NCI-H2029 treated with DMSO at 0.1 percent for 48 hours (cell line): ENCODE measurements at places on chromosomes 6 and 20.

GRCh38 chr6:139539852-139540251 lies 165.4 kb upstream of the CITED2 start:
- DNase-seq: no peak

- no peak for DNase-seq
Measured at GRCh38 chr6:16336911-16337294, 98.5 kb downstream of the GMPR start.

DNA sequence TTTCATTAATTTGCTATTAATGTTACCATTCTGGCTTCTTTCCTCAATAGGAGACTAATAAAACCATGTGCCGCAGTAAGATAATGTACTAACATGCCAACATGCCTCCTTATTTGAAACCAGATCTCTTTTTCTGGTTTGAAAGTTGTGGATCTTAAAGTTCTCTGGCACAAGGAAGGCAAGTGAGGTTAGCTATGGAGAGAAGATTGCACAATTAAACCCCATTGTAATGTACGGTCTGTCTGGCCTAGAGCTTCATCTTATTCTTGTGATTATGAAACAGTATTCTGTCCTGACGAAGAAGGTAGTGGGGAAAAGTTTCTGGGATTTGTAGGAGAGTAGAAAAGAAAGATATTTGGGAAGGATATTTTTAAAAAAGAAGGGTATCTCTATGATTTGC lies 68.4 kb downstream of the EYA4 start:
- no peak for DNase-seq

DNA sequence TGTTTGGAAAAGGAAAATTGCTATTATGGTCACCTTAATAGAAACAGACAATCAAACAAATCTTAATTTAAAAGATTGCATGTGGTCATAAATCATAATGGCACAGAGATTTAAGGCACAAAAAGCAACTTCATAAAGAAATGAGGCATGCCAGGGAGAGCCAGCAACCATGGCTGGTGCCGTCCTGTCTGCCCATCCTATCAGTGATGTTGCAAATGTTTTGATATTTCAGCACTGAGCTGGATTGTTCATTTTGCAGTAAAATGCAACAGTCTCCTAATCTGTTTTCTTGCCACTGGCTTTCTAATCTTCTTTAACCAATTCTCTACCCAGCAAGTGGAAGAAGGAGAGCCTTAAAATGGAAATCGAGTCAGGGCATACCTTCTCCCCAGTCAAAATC lies 249.8 kb downstream of the SAMD5 start:
- DNase-seq: no peak

DNA sequence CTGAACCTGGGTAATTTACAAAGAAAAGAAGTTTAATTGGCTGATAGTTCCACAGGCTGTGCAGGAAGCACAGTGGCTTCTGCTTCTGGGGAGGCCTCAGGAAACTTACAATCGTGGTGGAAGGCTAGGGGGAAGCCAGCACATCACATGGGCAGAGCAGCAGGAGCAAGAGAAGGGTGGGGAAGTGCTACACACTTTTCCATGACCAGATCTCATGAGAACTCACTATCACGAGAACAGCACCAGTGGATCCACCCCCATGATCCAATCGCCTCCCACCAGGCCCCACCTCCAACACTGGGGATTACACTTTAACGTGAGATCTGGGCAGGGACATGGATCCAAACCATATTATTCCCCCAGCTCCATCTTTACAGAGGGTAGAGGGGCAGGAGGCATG lies 166.4 kb downstream of the NFATC2 start:
- no peak for DNase-seq

DNA sequence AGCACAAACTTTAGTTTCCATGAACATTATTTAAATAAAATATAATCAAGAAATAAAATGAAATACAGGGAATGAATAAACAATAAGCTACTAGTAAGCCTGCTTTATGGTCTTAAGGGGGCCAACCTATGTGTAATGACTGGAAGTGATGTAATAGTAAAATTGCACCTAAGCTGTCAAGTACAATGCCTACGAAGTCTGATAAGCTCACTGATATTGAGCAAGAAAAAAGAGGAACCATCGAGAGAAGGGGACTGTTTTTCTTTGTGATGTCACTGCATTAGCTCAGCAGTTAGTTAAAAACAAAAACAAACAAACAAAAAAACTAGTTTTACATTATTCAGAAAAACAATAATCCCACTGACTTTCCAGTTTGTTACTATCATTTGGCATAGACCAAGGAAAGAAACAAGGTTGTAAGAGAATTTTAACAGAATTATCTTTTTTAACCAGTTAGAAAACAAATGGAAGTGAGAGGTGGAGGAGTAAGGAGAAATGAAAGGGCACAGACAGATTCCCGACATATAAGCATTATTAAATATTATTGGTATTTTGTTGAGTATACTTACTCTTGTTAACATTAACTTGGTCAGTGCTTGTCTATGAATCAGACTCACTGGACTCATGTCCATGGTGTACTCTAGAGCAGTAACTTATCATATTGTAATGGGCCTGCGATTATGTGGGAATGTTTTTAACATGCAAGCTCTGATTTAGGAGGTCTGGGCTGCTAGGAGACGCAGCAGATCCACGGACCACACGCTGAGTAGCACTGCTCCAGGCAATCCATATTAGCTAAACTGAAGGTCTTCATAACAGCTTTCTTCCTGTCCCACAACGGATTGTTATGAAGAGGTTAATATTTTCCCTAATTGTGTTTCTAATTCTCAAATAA lies 99.6 kb upstream of the HMGCLL1 start:
- DNase-seq: no peak

- no peak for DNase-seq
Measured at GRCh38 chr6:122727244-122727643, 52.3 kb upstream of the FABP7 start.

DNA sequence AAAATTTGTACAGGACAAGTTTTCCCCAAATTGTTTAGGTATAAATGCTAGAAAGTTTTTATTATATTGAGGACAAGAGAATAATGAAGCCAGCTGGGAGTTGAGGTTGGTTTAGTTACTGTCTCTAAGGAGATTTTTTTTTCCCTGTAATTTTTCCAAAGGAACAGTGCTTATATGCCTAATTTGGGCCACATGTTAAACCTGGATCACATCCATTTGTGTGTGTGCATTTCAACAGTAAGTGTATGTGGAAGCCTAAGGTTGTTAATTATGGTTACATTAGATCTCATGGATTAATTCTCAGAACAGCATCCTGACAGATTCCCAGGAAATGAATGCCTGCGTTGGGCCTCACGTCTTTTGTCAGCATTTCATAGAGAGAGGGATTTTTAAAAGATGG lies 4.5 kb downstream of the IGF2R start:
- no peak for DNase-seq

GRCh38 chr6:168037856-168038255 lies 40.4 kb downstream of the KIF25 start:
- no peak for DNase-seq

- DNase-seq: no peak
Measured at GRCh38 chr20:13173201-13173600, 47.9 kb upstream of the ISM1 start.

DNA sequence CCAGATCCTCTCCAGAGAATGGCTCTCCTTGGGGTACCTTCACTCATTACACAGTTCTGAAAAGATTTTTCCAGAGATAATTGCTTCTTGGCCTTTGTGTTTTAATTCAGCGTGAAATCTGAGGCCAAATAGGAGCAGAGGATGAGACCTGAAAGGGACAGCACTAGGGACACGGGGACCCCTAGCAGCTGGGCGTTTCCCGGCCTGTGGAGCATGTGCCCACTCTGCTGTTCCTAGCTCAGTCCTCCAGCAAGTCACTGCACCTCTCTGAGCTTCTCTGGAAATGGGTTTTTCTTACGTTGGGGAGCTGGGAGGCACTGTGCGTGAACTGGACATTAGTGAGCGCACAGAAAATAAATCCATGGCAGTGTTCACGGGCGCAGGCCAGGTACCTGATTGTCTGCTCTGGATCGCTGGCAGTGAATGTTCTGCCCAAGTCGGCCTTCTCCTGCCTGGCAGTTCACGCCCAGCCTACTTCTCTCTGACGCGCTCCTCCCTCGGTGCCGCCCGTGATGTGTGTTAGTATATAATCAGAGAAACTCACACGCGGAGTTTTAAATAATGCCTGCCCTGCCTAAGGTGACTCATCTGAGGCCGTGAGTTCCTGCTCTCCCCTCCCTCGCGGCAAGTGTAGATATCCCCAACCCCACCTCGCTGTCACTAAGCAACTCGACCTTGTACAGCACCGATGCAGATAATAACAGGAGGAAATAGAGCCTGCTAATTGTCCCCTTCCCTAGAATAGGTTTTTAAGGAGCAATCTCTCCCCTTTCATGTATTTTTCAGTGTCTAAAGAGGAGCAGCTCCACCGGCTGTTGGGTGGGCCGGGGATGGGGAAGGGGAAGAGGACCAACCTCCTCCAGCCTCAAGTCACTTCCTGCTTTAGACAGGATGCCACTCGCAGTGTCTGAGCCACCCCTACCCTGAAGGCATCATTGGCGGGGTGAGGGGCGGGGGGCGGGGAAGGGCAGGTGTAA lies 2.7 kb upstream of the TUBB2A start:
- no peak for DNase-seq

GRCh38 chr6:87341158-87341557 lies 3.5 kb upstream of the C6orf163 start:
- DNase-seq: no peak

DNA sequence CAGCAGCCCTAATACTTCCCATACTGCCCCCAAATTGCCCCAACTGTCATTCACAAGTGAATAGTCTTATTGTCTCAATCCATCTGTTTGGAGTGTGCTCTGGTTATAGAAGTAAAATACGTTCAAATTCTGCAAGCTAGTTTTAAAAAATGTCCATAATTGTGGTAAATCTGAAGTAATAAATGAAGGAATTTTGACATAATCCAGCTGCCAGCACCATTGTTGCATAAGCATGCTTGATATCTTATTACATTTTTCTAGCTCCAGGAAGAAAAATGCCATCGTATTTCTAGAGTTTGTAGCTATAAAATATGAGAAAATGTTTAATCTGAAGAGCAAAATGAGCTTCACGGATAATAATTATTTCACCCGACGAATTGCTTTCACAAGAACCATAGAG lies 664.7 kb downstream of the RFPL4B start:
- DNase-seq: no peak

DNA sequence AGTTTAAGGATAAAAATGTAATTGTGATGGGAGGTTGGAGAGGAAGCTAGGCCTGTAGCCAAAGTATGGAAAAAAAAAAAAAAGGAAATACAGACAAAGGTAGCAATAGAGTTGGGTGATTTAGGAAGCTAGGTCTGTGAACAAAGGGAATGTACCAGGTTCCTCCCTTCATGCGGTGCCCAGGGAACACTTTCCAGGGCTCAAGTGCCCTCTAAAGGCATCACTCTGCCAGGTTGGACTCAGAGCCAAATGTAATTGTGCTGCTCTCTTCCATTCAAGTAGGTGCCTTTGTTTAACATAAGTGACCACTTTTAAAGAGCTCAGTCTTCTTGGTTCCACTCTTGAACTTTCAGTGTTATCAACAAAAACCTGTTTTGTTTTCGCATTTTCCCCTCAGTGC lies 159.7 kb upstream of the AHI1 start:
- peak; percentile 61 for DNase-seq

GRCh38 chr6:146209942-146210341 lies 181.1 kb downstream of the GRM1 start:
- no peak for DNase-seq

DNA sequence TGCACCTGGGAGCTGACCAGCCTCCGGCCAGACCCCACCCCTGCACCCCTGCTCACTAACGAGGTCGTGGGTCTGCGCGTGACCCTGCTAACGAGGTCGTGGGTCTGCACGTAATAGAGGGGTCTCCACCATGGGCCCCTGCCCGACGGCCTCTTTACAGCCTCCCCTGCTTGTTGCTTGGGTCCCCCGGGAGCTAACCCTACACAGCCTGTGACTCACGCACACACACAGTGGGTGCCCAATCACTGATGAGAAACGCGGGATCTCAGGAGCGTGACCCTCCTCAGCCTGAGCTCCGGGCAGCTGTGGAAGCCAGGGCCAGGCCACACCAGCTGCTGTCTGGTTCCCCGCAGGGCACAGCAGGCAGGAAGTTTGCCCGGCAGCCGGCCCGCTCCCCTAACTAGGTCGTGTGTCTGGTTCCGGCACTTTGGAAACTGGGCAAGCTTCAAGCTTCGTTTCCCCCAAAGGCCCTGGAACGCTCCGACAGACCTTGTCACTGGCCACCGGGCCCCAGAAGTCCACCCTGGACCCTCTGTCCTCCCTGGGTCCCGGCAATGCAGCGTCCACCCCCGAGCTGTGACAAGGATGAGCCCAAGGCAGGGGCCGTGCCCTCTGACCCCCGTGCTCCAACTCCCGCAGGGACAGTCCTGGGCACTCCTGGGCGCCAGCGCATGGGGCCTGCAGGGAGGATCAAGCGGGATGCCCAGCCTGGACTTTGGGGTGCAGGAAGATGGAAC lies 767 bp downstream of the PTK6 start:
- no peak for DNase-seq

- DNase-seq: no peak
Measured at GRCh38 chr6:1423578-1423977, 34.2 kb downstream of the FOXF2 start.

- DNase-seq: no peak
Measured at GRCh38 chr6:4560221-4561077, 215.8 kb upstream of the CDYL start.

DNA sequence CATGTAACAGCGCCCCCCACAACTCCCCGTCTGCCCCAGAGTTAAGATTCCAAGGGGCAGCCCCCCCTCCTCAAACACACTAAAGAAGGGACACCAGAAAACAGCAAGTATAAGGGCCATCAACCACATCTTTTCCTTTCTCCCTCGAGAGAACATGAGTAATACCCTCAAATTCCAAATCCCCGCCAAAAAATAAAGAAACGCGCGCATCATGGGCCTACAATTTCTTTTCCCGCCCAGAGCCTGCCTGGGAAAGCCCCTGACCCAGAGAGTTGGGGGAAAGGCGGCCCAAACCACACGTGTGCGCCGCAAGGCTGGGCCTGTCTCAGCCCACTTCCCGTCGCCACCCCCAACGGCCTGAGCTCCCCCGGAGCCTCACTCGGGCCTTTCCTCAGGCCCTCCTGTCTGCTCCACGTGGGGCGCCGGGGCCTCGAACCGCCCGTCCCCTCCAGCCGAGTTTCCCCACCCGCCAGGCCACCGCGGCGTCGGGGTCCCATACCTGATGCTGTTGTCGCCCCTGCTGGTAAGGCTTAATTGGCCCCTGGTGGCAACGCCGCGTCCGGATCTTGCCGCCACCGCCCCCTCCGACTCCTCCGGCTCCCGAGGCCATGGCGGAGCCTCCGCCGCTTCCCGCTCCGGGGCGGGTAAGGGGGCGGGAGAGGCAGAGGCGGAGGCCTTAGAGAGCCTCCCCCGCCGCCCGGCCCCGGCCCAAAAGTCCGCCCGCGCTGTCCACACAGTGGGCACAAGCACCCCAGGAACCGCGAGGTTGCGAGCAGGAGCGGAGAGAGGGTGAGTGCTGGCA lies 746 bp downstream of the NUP153 start:
- DNase-seq: peak; percentile 64
